Stimulated activated CD4-positive, alpha-beta T cell treated with anti-CD3 and anti-CD28 coated beads, Interleukin-2, amount 100 ng/mL, for 48 hours (primary cell): ENCODE measurements at places on chromosomes 11 and 22.

DNA sequence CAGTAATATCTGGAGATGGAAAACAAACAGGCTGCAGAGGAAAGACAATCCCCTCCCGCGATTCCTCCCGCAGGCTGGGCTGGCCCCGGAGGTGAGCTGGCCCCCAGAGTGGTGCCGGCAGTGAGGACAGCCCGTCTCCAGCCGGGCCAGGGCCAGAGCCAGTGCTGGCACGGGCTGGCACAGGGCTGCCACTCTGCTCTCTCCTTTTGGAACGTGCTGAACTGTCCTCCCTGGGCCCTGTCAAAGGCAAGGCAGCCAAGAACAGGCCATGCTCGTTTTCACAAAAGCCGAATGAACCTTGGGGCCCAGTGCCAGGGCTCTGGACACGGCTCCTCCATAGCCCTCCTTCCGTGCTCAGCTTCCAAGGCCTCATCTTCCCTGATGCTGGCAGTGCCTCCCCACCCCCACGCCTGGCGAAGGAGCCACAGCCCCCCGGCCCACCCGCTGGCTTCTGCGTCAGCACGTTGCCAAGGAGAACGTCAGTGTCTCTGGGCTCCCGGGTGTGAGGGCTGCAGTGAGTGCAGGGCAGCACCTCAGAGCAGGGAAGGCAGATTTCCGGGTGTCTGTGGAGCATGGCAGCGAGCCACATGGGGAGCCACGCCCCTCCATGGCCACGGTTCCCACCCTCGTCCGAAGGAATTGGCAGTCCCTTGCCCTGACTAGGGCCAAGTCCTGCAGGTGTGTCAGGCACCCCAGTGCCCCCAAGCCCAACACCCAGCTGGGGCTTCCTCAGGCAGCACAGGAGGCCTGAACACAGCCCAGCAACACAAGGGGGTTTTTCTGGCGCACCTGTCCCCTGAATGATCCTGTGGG, 28.6 kb downstream of the GNAZ start:
- DNase-seq = no peak

GRCh38 chr22:33923033-33923432, 2.8 kb upstream of the LARGE1 start:
- no peak for DNase-seq

DNA sequence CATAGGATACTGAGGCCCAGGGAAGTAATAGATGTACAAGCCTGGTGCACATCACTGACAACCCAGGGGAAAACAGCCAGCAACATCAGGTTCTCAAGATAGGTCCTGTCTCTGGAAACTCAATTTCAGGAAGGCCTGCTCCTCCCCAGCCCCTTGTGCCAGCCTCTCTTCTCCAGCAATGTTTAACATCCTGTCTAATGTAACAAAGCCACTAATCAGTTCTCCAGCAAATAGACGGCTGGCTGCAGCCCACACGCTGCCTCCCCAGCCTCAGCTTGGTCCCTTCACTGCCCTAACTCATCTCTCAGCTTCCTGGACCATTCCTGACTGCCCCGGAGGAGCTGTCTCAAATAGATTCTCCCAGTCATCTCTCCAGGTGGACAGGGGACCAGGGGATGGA, 37.8 kb downstream of the RPL27A start:
- no peak for DNase-seq

DNA sequence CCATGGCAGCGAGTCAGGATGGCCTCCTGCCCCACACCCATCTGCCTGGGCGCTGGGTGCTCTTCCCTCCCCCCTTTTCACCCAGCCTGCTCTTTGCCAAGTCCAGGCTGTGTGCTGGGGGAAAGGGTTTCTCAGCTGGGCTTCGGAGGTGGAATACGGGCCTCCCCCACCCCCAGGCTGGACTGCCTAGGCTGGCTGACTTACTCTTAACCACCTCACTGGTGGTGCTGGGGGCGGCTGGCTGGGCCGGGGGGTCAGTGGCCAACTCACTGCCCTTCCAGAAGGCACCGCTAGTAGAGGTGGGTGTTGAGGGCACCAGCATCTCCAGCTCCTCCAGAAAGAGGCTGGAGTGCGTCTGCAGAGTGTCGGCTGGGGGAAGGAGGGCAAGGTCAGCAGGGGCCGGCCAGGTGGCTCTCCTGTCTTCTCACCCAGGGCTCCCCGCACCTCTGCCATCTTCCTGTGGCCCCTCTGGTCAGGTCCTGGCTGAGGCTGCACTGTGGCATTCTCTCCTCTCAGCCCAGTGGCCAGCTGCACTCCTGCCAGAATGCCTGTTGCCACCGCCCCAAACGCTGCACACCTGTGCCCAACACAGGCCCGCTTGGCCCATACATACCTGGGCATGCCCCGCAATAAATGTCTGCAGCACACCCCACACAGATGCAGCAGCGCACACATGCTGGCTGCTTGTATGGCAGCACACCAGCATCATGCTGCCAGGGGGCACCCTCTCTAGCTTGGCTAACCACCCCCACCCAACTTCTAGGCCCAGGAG, 9.7 kb downstream of the PITPNM1 start:
- DNase-seq = no peak

DNA sequence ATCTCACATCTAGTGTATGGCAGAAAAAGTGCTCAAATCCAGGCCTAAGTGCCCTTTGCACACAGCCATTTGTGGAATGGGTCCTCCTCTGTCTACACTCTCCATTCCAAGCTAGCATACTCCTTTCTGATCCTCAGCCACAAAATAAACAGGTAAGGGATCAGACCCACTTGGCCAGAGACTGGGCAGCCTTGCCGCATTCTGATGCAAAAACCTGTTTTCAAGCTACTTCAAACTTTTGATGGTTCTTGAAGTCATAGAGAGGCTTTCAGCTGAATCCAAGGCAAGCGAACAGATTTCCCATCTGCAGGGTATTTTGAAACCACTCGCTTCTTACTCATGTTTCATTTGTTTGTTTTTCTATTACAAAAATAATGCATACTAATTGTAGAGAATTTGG, 136.6 kb upstream of the NAV2 start:
- no peak for DNase-seq
